A549 treated with CORT108297 at 1 μM for 4 hours (cell line): ENCODE measurements at places on chromosomes 4 and X. TPM values are rescaled to one million over a fixed set of nuclear protein-coding genes. Genes with fewer than 3 reads are reported as not detected.

PITX2 gene
- 0.97 to 1.2 TPM (median 1.1 TPM) in 5 replicates for total RNA-seq

DRP2 gene
- total RNA-seq: 0.09 to 0.28 TPM (median 0.23 TPM) in 5 replicates

ZNF141 gene
- 2.0 to 2.9 TPM (median 2.7 TPM) in 5 replicates for total RNA-seq

AFM gene
- not detected in 5 replicates for total RNA-seq

RAB41 gene
- not detected in 5 replicates for total RNA-seq

PLP1 gene
- total RNA-seq: not detected in 5 replicates

GAGE13 gene
- 0.17 TPM in 1 of 5 replicates, not detected in the others for total RNA-seq

AMBN gene
- total RNA-seq: not detected in 5 replicates

KIF4A gene
- 23.9 to 28.7 TPM (median 28.5 TPM) in 5 replicates for total RNA-seq

FOXR2 gene
- not detected in 5 replicates for total RNA-seq

SHISA3 gene
- total RNA-seq: not detected in 5 replicates

TRO gene
- 0.52 to 0.77 TPM (median 0.69 TPM) in 5 replicates for total RNA-seq

COL4A6 gene
- total RNA-seq: 14.1 to 17.4 TPM (median 16.2 TPM) in 5 replicates

MAGEA8 gene
- total RNA-seq: not detected in 5 replicates

KLB gene
- 0.07 to 0.11 TPM (median 0.08 TPM) in 5 replicates for total RNA-seq

CT45A1 gene
- not detected in 5 replicates for total RNA-seq

ZDHHC15 gene
- total RNA-seq: not detected in 5 replicates

ELK1 gene
- total RNA-seq: 31.9 to 40.8 TPM (median 37.1 TPM) in 5 replicates

ACSL4 gene
- total RNA-seq: 18.7 to 31.6 TPM (median 23.7 TPM) in 5 replicates

SULT1B1 gene
- 0.01 to 0.05 TPM (median 0.03 TPM) in 4 of 5 replicates, not detected in the other for total RNA-seq

NPY1R gene
- 0.07 to 0.17 TPM (median 0.09 TPM) in 5 replicates for total RNA-seq

GSX2 gene
- not detected in 5 replicates for total RNA-seq

GPC3 gene
- total RNA-seq: 0.18 TPM in 1 of 5 replicates, not detected in the others

FABP2 gene
- not detected in 5 replicates for total RNA-seq

GLRA3 gene
- not detected in 5 replicates for total RNA-seq

KIAA1210 gene
- not detected in 5 replicates for total RNA-seq

TRAM1L1 gene
- 0.47 to 0.89 TPM (median 0.55 TPM) in 5 replicates for total RNA-seq

MAGEA1 gene
- total RNA-seq: 0.09 to 0.21 TPM (median 0.14 TPM) in 5 replicates

RCHY1 gene
- 12.5 to 21.7 TPM (median 15.8 TPM) in 5 replicates for total RNA-seq

TEX13D gene
- not detected in 5 replicates for total RNA-seq

TMEM185A gene
- total RNA-seq: 25.4 to 28.4 TPM (median 28.2 TPM) in 5 replicates

SHROOM4 gene
- total RNA-seq: not detected in 5 replicates

GC gene
- total RNA-seq: not detected in 5 replicates

CCDC120 gene
- total RNA-seq: 2.4 to 4.2 TPM (median 3.7 TPM) in 5 replicates

CRMP1 gene
- total RNA-seq: 2.5 to 3.2 TPM (median 2.7 TPM) in 5 replicates

DRD5 gene
- not detected in 5 replicates for total RNA-seq

VEGFD gene
- 0.28 to 0.66 TPM (median 0.41 TPM) in 5 replicates for total RNA-seq

NPY2R gene
- 0.02 to 0.06 TPM (median 0.03 TPM) in 5 replicates for total RNA-seq

SGMS2 gene
- total RNA-seq: 16.7 to 23.9 TPM (median 20.7 TPM) in 5 replicates

CLTRN gene
- total RNA-seq: 0.92 to 1.4 TPM (median 1.0 TPM) in 5 replicates

MAGEB17 gene
- total RNA-seq: not detected in 5 replicates
